Thyroid gland (tissue), 4 donors: ENCODE measurements at places on chromosomes 11 and 22.

GRCh38 chr11:74937696-74938475 is 11.0 kb downstream of the XRRA1 start:
- DNase-seq = no peak

DNA sequence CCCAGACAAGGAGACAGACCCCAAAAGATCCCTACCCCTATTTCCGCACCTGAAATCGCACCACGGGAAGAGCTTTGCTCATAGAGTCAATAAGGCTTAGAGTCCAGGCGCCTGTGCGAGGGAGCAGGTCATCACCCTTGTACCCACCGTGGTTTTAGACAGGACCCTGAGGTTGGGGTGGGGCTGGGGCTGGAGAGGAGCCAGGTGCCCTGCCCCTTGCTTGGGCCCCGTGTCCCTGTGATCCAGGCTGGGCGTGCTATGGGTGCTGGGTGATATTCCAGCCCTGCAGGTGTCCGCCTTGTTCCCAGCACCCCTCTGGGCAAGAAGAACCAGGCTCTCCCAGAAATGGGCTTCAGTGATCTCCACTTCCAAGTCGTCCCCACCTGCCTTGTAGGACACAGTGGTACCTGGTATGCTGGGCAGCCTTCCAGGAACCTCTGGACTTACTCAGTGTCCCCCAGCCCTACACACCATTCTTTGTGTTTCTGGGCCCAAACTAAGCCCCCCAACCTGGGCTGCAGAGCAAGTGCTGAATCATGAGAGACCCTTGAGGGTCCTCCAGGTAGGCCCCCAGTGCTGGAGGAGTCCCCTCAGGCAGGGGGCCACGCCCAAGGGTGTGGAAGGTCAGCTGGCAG is 4.5 kb downstream of the CD81 start:
- DNase-seq = no peak

GRCh38 chr22:30574095-30574981 is at the start of gene GAL3ST1:
GAL3ST1 (minus strand) TSS chr22:30574665; CDS start chr22:30557392, 17,273 bp downstream.
- DNase-seq = no peak

DNA sequence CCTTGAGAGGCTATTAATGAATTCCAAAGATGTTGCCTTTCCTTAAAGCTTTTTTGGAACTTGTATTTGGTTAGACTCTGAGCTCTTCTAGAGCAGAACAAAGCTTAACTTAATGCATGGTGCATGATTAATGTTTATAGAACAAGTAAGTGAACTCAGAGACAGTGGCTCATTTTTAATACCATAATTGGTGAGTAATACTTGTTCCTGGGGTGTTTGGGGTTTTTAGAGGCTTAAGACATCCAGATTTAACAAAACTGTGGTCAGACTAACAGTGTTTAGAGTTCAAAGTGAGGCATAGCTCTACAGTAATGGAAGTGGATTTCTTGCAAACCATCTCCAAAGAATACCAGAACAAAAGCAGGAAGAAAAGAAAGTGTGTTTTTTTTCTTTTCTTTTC is 73.7 kb upstream of the CTSC start:
- DNase-seq = no peak
